ENCODE measurements at places on chromosomes 16 and 17.

GRCh38 chr17:47884905-47885730 is 10.9 kb upstream of the SP2 start:
- no peak for DNase-seq

GRCh38 chr17:12659500-12659899 is 6.2 kb upstream of the MYOCD start:
- no peak for DNase-seq

DNA sequence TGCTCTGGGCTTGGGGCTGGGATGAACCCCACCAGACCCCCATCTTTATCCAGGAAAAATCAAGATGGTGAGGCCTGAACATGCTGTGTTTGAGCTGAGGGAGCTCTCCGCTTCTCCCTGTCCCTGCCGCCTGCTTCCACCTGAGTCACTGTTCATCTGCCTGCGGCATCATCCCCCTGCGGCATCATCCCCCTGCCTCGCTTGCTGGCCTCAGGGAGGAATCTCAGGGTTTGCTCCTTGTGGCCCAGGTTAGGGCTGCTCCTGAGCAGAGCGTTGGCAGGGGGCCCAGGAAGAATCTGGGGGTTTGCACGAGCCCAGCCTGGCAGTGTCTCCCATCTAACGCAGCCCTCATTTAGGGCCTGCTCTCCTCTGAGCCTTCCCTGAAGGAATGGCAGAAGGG is 11.4 kb upstream of the RAP1GAP2 start:
- no peak for DNase-seq

DNA sequence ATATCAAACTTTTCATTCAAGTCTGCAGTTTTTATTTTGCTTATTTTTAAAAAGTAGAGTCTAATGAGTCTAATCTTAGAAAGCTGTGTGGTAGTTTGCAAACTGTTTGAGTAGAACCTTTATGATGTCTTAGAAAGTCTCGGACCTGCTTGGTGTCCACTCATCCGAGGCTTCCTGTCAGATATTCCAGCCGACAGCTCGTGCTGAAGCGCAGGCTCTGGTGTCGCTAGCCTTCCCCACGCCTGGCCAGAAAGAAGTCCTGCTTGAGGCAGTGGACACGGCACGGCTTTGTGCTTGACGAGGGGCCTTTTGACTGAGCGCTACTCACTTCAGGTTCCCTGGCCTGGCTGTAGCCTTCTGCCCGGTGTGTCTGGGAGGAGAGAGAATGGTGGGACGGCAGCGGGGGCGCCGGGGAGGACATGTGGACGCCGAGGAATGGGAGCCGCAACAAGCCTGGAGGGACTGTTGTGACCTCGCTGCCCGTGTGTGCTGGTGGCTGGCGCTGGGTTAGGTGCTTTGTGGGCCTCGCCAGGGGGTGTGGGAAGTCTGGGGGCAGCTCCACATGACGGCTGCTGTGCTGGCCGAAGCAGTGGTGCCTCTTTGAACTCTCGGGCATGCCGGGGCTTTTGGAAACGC is 33.5 kb downstream of the BANP start:
- no peak for DNase-seq

DNA sequence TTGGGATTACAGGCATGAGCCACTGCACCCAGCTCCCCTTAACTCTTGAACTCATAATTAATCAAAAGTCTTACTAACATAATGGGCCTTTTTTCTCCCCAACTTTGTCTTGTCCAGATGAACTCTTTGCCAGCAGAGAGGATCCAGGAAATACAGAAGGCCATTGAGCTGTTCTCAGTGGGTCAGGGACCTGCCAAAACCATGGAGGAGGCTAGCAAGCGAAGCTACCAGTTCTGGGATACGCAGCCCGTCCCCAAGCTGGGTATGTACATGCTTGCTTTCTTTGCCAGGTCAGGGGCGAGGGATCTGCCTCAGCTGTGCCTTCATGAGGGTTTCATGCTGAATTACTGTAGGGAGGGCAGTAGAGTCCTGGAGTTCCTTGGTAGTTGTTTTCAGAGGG is 25.3 kb downstream of the NMT1 start:
- no peak for DNase-seq

- no peak for DNase-seq
Observed at GRCh38 chr17:70780031-70780430, 610.7 kb downstream of the KCNJ2 start.

DNA sequence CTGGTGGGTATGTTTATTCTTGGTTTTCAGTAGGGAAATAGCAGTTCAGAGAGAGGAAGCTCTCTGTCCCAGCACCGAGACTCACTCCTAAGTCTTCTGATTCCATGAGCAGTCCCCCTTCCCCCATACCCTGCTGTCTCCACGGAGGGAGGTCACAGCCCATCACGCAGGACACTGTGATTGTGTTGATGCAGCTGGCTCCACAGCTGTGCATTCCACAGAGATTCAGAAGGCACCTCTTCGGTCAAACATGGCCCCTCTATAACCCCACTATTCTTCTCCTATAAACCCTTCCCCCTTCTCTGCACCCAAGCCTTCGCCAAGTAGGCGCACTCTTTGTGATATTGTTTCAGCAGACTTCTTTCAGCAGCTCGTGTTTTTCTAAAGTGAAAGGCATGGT is 104.3 kb upstream of the HLF start:
- no peak for DNase-seq

DNA sequence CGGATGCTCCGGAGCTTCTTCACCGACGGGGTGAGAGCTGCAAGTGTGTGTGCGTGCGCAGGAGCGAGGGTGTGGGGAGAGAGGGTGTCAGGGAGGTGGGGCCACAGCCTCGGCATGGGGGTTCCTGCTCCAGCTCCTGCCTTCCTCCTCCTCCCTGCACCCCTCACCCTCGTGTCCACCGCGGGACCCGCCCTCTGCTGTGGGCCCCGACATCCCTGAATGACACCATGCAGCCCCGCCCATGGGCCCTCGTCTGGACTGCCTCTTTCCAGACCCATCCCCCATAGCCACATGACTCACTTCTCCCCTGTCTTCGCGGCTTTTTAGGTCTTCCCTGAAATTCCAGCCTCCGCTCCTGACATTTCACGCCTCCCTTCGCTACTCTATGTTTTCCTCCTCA is 41.6 kb downstream of the ARHGAP23 start:
- no peak for DNase-seq

- no peak for DNase-seq
Observed at GRCh38 chr16:85844786-85845185, 45.3 kb downstream of the COX4I1 start.

- no peak for DNase-seq
Observed at GRCh38 chr16:53829186-53829747, 125.3 kb downstream of the FTO start.

- no peak for DNase-seq
Observed at GRCh38 chr17:80002690-80003490, 32.8 kb downstream of the TBC1D16 start.

- no peak for DNase-seq
Observed at GRCh38 chr17:77258638-77259037, 117.9 kb downstream of the SEC14L1 start.

DNA sequence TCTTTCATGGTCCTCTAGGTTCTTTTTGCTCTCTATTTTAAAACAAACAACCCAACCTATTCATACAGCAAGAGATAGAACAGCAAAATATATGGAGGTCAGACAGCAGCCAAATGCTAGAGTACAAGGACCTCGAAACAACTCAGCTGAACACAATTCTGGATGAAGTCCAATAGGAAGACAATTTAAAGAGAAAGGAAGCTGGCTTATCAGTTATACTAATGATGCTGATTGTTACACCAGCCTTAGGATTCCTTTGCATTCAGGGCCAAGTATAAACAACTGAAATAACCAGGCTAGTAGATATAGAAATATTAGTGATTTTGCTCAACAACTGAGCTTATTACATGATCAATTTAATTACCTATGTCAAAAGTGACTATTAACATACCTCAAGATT is 2.5 kb downstream of the SSH2 start:
- no peak for DNase-seq

- no peak for DNase-seq
Observed at GRCh38 chr17:67902511-67903231, 77.4 kb downstream of the BPTF start.

GRCh38 chr17:42174126-42174783 is 6.7 kb downstream of the KCNH4 start:
- DNase-seq, result no peak

- no peak for DNase-seq
Observed at GRCh38 chr17:65226227-65226626, 89.1 kb downstream of the RGS9 start.

DNA sequence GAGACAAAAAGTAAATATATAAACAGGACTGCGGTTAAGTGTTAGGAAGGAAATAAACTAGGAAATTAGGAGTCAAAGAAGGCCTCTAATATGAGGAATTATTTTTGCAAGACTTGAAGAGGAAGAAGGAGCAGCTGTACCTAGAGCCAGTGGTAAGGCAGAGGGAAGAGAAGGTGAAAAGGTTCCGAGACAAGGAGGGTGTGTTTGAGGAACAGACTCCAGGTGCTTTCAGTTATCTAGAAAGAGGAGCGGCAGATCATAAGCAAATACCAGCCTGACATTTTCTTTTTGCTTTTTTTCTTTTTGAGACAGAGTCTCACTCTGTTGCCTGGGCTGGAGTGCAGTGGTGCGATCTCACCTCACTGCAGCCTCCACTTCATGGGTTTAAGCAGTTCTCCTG is 61.0 kb downstream of the CHD9 start:
- DNase-seq, result no peak

- no peak for DNase-seq
Observed at GRCh38 chr16:4936181-4936990, 562 bp downstream of the PPL start.

DNA sequence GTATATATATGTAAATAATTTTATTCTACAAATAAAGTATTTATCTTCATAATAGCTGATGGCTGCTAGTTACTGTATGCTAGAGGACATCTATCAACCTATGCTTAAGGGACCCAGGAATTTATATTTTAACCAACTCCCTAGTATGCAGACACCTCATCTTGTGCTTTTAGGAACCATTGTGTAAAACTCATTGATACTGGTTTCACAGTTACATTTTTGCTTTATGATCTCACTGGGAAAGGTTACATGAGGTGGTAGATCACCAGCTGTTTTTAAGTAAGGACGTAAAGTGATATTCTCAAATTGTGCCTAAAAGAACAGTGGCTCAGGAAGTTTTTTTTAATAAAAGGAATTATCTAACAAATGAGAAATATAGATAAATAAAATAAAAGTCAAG is 56.4 kb downstream of the VMP1 start:
- no peak for DNase-seq

DNA sequence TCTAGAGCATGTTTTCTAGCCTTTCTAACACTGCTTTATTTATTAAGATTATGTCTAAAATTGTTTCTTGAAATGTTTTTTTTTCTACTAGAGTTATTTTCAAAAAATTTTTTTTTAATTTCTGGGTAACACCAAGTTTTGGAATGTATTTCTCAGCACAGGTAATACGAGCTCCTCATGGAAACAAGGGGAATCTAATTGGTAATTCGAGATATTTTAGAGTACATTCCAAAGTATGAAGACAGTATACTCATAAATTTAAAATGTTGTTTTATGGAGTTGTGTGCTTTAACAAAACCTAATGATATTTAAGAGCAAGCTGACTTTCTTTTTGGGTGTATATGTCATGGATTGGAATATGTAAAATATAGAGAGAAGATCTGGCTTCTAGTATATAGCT is 42.4 kb downstream of the OMG start:
- DNase-seq, result no peak

- DNase-seq, result no peak
Observed at GRCh38 chr16:76955629-76956028, 235.4 kb upstream of the MON1B start.

DNA sequence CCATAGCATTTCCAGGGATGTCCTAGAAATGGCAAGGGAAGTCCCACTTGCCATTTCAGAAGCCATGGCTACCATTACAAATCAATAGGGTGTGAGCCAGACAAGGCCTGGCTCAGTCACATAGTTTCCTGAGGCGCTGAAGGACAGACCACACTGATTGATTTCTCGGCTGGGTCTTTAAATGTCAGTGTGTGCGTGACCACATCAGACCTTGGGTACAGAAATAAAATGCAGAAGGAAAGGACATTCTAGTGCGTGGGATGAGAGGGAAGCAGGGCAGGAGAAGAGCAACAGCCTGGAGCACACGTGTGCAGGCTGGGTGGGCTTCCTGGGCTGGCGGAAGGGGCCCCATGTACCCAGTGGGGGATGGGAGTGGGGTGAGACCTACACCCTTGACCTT is 58.7 kb upstream of the LYRM9 start:
- no peak for DNase-seq

- no peak for DNase-seq
Observed at GRCh38 chr16:938136-938535, 32.6 kb downstream of the LMF1 start.

- peak; percentile 37 for DNase-seq
Observed at GRCh38 chr16:28873543-28874201, 4.6 kb upstream of the ATP2A1 start.

GRCh38 chr17:28947639-28948038 is 3.7 kb downstream of the PHF12 start:
- no peak for DNase-seq

- no peak for DNase-seq
Observed at GRCh38 chr16:30131869-30132475, 9.0 kb upstream of the MAPK3 start.

DNA sequence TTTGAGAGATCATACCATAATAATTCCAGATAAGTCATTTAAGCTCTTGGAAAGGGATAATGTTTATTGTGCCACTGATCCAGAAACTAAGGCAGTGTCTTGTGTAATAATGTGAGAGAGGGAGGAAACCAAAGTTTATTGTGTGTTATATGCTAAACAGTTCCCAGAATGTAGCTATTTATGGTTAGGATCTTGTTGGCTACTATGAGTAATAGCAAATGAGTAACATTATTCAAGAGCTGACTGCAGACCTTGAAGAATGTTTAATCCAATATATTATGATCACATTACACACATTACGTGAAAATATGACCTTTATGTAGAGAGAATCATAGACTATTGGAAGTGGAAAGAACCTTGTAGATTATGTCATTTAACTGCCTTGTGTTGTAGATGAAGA is 139.5 kb downstream of the BCAS3 start:
- no peak for DNase-seq

DNA sequence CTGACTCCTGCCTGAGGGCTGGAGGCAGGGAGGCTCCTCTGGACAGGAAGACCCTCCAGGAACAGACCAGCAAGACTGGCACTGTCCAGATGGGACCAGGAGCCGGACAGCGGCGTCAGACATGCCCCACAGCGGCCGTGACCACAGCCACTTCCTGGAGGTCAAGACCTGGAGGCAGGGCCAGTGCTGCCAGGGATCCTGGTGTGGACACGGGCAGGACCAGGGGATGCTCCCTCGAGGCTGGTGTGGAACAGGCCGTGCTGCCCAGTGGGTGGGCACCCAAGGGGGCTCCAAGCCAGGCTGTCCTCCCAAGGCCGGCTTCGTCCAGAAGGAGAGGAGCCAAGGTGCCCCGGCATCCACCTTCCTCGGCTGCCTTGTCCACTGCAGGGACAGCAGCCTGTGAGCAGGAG is 4.5 kb upstream of the CCDC57 start:
- DNase-seq, result no peak

DNA sequence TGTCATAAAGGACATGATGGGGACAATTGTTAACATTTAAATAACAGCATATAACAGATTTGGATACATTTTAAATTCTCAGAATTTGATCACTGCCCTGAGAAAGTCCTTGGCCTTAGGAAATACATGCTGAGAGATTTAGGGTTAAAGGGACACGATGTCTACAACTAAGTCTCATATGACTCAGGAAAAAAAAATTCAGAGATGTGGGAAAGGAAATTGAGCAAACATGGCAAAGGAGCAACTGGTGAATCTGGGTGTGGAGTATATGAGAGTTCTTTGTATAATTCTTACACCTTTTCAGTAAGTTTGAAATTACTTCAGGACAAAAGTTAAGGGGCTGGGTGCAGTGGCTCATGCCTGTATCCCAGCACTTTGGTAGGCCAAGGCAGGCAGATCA is 18.2 kb downstream of the MPP3 start:
- DNase-seq, result no peak
